Stimulated activated CD8-positive, alpha-beta memory T cell treated with anti-CD3 and anti-CD28 coated beads, Interleukin-4, amount 100 ng/mL, for 1 hour (primary cell): ENCODE measurements at places on chromosomes 3 and 15.

DNA sequence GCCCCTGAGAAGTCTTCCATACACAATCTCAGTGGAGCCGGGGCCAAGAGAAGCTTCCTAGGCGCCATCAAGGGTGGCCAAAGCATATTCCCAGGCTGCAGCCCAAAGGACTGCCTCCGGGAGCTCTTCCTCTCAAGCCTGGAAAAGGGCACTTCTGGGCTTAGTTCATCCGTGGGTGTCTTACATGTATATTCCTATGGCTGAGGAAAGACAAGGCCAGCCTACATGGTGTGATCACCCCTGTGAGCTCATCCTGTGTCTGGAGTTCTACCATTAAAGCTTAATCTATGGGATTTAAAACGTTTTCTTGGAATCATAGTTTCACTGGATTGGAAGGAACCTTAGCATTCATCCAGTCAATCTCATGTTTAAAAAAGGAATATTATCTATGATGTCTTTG lies 21.9 kb upstream of the TIMP4 start:
- DNase-seq, result no peak

DNA sequence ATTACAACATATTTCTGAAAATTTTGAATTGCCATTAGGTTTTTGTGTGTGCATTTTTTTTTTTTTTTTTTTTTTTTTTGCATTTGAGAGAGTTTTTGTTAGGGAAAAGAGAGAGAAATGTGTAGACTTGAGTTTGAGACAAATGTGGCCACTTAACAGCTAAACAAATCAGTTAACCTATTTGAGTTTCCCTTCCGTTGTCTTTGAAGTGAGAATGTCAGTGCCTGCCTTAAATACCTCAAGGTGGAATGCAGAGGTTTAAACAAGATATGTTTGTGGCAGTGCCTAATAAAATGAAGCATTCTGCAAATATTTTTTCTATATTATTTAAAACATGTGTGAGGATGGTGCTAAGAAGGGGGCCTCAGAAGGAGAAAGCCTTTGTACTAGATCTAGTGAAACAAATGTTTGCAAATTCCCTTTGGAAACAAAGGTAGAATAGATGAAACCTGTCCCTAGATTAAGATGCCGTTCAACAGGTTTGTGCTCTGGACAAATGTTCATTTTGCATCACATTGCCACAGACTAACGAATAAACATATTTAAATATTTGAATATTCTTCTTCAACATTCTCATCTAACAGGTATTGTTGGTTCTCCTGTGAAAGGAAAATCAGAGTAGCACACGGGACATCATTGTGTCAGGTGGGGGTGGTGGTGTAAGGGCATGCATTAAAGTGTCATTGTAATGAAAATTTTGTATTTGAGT lies 80.7 kb downstream of the SATB1 start:
- DNase-seq, result no peak

- DNase-seq, result no peak
These were observed 21.3 kb downstream of the SYNM start for GRCh38 chr15:99126131-99126588.

GRCh38 chr3:7752005-7752404 lies 749.6 kb upstream of the LMCD1 start:
- DNase-seq, result no peak

GRCh38 chr3:56783644-56784447 lies 17.9 kb downstream of the ARHGEF3 start:
- DNase-seq, result peak; percentile 42

DNA sequence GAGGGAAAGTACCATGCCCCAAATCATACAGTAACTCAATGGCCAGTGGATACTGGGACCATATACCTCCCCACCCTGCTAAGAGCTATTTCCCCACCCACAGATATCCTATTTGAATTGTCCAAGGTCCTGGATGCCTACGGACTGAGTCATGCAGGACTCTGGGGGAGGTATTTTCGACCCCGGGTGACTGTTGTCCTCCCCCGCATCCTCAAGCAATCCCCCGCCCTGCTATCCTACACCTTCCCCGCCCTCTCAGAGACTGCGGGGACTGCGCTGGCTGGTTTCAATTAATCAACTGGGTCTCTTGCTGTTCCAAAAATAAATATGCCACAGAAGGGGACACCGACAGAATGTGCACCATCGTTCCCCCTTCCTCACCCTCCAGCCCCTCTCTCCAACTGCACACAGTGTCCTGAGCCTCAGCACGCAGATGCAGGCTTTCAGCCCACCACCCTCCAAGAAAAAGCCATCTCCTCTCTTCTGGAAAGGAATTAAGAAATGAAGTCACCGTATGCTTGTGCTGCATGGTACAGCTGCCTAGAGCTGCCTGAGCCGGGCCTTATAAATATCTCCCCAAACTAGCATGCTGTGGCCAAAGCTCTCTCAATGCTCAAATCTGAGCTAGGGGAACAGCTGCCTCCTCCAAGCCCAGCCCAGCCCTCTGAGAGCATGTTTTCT lies 8.1 kb downstream of the CAV3 start:
- DNase-seq, result no peak

- no peak for DNase-seq
These were observed 26.6 kb downstream of the MASP1 start for GRCh38 chr3:187264911-187265310.

DNA sequence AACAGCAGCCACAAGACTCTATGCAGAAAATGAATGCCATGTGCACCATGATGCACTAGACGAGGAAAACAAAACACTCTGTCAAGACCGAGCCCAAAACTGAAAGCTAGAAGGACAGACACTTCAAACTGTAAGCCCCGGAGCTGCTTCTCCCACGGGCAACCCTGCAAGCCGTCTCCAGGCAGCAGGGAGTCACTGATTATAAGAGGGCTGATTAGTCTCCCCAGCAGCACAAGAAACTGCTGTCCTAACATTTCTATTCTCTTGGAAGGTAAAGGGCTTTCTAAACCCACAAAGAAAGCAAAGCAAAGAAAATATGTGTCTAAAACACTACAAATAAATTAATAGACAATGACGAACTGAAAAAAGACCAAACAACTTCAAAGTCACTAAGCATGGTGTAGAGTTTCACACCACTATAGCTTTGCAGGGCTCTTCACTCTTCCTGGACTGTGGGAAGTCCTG lies 15.5 kb downstream of the TBC1D2B start:
- no peak for DNase-seq

DNA sequence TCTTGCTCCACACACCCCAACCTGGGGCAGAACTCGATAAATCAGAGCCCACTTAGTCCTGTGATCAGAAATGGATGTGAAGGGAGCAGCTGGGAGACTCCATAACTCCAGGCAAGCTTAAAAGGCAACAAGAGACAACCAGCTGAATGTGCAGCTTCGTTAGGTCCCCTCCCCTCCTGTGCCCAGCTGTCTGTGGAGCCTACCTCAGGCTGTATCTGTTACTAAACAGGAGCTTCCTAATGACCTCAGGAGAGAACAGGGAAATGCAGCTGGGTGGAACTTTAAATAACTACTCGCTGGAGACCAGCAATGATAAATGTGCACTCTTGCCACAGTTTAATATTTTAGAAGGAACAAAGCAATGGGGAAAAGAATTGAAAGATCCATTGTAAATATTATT lies 25.9 kb downstream of the SLC9A9 start:
- DNase-seq, result no peak

GRCh38 chr3:108393128-108393900 lies 97.0 kb downstream of the HHLA2 start:
- DNase-seq, result no peak

DNA sequence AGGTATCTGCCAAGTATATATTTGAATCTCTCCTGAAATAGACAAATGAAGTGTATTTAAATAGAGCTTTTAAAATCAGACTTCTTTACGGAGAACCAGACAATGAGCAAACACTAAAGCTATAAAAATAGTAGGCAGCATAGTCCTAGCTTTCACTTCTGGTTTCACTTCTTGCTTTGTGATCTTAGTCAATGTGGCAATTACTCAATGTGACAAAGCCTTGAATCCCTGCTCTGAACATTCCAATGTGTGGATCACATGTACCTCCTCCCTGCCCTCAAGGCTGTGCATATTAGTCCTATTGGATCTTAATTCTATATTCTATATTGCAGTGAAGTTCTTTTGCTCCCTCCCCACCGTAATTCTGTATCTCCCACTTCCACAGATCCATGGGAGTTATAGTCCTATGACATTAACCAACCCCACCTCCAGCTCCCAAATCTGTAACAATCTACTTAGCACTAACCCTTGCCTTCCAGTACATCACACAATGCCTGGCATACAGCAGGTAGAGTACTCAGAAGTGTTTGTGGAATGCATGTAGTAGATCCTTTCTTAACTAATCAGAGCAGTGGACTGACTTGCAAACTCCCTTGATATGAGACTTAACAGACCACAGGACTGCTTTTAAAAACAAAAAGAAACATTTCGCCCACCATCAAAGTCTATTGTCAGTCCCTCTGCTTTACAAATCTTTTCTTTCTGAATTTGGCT lies 24.3 kb upstream of the CP start:
- no peak for DNase-seq

DNA sequence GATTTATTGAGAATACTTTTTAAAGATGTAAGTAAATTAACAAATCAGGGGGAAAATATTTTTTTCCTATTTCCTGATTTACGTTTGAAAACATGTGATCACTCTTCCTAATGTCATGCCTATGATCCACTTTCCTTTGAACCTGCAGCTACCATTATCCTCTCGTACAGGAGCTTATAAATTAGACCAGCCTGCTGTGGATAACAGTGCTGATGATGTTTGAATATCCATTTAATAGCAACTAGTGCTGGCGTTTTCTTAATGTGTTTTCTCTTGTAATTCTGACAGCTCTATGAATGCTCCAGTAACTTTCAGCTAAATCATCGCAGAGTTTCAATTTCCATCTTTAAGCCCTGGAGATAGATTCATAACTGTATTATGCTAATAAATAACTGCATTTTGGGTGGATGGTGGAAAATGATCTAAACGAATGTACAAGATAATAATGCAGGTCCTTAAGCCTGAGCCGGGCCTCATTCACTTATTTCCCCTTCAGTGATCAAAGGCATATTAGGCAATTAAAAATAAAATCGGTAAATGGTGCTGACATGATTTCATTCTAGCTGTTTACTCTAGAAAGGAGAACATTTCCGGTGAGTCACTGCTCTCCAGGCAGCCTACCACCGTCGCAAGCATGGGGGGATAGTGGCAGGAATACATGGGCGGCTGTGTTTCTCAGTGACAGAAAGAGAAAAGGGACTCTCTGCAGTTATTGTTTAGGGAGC lies 58.5 kb upstream of the SLC24A5 start:
- DNase-seq, result no peak

- no peak for DNase-seq
These were observed 187.9 kb downstream of the CNTN3 start for GRCh38 chr3:74426571-74426970.

GRCh38 chr3:132256989-132257388 lies 60.2 kb upstream of the ACP3 start:
- DNase-seq, result no peak

DNA sequence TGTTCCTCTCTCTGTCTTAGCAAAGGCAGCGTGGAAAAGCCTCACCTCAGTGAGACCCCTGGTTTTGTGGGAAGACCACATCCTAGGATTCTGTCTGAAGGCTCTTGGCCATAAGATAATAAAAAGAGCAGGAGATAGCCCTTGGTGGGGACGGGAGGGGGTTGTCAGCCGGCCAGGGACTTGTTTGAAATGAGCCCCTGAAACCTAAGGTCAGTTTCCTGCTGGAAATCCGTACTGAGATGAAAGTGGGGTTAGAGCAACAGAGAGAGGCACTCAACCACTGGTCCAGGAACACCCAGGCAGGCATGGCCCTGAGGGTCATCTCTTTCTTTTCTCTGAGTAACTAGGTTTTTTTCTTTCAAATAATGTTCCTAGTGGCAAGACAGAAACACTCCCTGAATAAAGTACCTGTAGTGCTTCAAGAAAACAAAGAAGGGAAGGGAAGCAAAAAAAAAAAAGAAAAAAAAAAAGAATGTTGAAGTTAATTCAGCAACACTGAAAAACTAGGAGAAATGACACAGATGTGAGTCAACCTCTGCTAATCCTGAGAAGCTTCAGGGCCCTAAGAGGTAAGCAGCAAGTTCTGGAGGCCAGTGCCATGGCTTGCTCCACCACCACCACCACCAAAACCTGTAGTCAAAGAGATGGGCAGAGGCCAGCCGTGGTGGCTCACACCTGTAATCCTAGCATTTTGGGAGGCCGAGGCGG lies 3.2 kb downstream of the ITGB5 start:
- no peak for DNase-seq

GRCh38 chr3:99470841-99471240 lies 167.6 kb upstream of the COL8A1 start:
- DNase-seq, result no peak

GRCh38 chr3:32596282-32596908 lies 25.7 kb upstream of the DYNC1LI1 start:
- no peak for DNase-seq

DNA sequence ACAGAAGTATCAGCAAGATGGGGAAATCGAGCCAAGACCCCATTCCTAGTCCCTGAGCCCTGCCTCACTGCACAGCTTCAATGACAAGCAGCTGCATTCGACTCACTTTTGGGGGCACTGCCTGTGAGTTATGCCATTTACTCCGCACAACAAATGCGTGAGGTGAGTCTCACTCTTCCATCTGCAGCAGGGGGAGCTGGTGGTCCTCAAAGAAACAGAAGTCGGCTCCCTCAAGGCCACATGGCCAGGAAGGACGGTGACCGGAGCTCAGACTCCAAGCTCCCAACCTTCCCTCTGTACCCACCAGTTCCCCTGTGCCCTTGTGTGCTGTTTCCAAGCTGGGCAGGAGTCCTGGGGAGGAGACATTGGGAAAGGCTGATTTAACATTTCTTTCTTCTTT lies 127.7 kb upstream of the IQSEC1 start:
- no peak for DNase-seq

DNA sequence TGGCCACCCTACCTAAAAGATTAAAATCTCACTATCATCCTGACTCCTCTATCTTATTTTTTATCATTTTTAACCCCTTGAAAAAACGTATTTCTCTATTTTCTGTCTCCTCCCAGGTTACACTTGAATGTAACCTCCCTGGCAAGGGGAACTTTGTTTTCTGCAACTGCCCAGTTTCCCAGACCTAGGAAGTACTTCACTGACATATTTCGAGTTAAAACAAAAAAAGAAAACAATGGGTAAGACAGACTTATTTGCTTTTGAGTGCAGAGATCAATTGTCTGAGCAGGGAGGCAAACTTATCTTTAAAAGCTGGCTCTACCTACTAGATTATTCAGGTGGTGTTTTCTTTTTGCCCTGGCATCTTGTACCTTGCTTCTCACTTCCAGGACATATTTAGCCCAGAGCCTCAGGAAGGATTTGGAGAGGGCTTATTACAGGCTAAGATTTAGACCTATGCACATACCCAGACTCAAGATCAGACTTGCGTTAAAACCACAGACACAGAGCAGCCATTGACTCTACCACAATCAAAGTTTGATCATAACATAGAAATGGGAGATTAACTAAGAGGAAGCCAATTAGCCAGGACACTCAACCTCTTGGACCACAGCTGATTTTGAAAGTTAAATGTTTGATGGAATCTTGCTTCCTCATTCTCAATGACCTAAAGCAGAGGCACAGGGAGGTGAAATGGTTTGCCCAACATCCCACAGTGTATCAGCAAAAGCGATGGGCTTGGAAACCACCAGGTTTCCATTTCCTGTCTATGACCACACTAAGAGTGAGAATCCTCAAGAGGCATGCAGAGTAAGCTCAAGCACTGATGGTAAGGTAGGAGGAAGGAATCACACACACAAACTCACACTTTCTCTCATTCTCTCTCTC lies 169.5 kb upstream of the THBS1 start:
- no peak for DNase-seq
